ENCODE measurements at places on chromosomes 2 and 18.

DNA sequence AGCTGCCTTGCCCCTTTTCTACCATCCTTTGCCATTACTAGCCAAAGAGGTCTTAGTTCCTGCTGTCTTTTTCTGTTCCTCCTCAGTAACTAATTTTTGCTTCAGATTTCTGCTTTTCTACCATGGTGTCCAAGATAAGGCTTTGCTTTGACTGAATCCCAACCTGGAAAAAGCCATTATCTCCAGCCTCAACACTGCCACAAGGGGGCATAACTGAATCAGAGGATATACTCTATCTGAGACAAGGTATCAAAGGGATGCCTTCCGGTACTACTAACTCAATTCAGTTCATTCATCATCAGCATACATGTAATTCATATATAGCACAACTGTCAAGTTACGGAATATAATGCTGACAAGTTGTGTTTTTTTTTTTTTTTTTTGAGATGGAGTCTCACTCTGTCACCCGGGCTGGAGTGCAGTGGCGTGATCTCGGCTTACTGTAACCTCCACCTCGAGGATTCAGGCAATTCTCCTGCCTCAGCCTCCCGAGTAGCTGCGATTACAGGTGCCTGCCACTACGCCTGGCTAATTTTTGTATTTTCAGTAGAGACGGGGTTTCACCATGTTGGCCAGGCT, 11.4 kb downstream of the OSGEPL1 start:
- no peaks in the 10 kb centered on the region for H3K36me3 ChIP-seq
- H3K4me1 ChIP-seq: no peaks in the 10 kb centered on the region
- DNase-seq: no peak
- H3K4me3 ChIP-seq: no peak overlapping the region
- no peak overlapping the region for H3K27ac ChIP-seq

DNA sequence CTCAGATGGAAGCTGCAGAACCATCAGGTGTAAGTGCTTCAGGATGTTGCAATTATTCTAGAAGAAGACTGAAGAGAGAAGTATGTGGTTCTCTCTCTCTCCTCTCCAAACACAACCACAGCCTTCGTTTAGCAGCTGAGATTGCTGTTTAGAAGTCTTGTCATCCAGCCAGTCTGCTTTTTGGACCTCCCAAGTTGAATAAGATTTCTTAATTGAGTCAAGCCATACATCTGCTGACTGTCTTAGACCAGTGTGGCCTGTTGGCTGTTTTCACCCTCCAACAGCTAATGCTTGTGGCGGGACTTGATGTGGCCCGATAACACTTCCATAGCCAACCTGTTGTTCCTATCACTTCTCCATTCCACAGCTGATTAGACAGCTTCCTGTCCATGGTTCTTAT, 91.3 kb upstream of the TMEM17 start:
- no peak overlapping the region for H3K4me3 ChIP-seq
- no peaks in the 10 kb centered on the region for H3K36me3 ChIP-seq
- no peaks in the 10 kb centered on the region for H3K27me3 ChIP-seq
- H3K27ac ChIP-seq: no peak overlapping the region
- no peak for DNase-seq
- no peaks in the 10 kb centered on the region for H3K4me1 ChIP-seq

DNA sequence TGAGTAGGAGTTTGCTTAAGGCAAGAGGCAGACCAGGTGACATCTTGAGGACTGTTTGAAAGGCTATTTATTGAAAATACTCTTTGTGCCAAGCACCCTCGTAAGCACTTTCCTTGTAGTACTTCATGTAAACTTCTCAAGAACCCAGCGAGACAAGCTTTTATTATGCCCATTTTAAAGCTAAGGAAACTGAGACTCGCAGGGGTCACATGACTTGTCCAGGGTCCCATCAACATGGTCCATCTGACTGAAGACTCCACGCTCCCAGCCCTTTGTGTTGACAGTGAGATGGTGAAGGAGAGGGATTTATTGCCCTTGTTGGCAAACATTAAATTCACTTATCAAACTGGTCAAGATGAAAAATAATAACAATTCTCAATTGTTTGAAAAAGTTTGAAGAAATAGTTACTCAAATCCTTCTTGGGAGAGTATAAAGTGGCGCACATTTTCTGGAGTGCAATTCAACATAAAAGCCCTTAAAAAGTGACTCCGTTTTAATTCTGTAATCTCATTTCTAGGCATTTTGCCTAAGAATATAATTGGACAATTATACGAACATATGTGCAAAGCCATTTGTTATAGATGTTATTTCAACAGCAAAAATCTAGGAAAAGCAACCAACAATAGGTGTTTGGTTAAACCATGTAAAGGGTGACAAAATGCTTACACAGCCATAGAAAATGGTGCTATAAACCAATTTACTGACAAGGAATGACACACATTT, 270.5 kb upstream of the NCKAP5 start:
- no peak overlapping the region for H3K27ac ChIP-seq
- H3K4me3 ChIP-seq: no peak overlapping the region
- no peaks in the 10 kb centered on the region for H3K36me3 ChIP-seq
- no peak for DNase-seq
- H3K27me3 ChIP-seq: no peaks in the 10 kb centered on the region

DNA sequence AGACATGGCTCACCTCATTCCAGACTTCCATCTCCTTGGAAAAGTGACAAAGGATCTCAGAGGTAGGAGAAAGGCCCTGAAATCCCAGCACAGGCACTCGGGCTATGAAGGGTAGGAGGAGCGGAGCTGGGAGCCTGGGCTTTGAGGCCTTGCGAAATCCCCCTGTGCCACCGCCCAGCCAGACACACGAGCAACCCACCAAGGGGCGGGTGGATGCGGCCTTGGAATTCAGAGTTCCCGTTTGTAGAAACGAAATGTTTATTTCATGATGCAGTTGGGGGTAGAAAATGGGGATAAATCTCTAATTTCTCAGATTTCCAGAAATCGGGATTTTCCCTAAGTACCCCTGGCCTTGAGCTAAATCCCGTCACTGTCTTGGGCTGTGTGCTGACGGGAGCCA, 177.1 kb upstream of the HDAC4 start:
- no peak overlapping the region for H3K27ac ChIP-seq
- peak; percentile 9 for DNase-seq
- H3K27me3 ChIP-seq: no peaks in the 10 kb centered on the region
- no peak overlapping the region for H3K4me3 ChIP-seq

GRCh38 chr2:191676790-191677645, 918 bp upstream of the NABP1 start:
- peak overlapping the region; percentile 42 for H3K4me3 ChIP-seq
- no peaks in the 10 kb centered on the region for H3K36me3 ChIP-seq
- H3K4me1 ChIP-seq: no peaks in the 10 kb centered on the region
- H3K27me3 ChIP-seq: no peaks in the 10 kb centered on the region
- peak; percentile 69 for DNase-seq

DNA sequence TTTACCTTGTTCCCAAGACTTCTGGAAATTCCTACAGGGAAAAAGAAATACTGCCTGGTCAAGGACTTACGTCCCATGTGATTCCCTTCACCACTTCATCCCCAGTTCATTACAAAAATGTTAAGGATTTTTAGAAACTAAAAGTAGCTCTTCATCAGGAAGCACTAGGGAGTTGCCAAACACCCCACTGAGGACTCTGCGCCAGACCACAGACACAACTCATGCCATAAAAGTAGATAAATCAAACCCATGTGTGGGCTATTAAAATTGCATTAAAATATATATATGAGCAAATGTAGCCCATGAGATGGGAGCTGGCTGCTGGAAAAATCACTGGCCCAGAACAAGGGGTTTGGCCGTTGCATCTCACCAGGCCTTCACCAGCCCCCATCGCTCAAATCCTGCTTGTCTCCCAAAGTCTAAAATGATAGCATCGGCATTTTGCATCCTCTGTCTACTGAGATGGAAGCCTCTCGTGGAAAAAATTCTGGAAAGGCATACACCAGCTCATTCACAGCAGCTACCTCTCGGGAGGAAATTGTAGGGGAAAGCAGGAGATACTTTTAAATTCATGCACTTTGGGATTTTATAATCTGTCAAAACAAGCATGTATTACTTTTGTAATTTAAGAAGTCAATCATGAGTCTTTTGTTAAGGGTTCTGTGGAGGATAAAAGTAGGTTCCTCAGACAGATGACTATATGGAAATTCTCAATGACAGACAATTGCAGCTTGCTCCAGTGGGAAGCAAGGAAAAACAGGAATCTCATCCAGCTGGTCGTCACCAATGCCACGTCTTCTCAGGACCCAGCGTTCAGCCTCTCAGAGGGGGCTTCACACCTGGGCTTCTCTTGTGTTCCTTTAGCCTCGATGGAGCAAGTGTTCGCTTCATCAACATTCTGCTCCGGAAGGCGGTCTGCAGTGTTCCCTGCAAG, 113.9 kb downstream of the MREG start:
- H3K36me3 ChIP-seq: no peaks in the 10 kb centered on the region
- H3K27ac ChIP-seq: no peak overlapping the region
- no peak for DNase-seq
- no peaks in the 10 kb centered on the region for H3K27me3 ChIP-seq
- H3K4me3 ChIP-seq: no peak overlapping the region

GRCh38 chr18:28284132-28284531, 107.2 kb upstream of the CDH2 start:
- H3K4me1 ChIP-seq: no peaks in the 10 kb centered on the region
- H3K27me3 ChIP-seq: no peaks in the 10 kb centered on the region
- no peak overlapping the region for H3K4me3 ChIP-seq
- no peak for DNase-seq

- no peak overlapping the region for H3K27ac ChIP-seq
- no peaks in the 10 kb centered on the region for H3K36me3 ChIP-seq
- no peaks in the 10 kb centered on the region for H3K27me3 ChIP-seq
- DNase-seq: no peak
These were observed 91.1 kb upstream of the NOL4 start for GRCh38 chr18:34315591-34316352.

GRCh38 chr2:148048475-148049221, 27.8 kb downstream of the MBD5 start:
- no peak overlapping the region for H3K4me3 ChIP-seq
- H3K27ac ChIP-seq: no peak overlapping the region
- DNase-seq: no peak
- no peaks in the 10 kb centered on the region for H3K4me1 ChIP-seq

GRCh38 chr2:238130111-238130695, 8.3 kb upstream of the KLHL30 start:
- H3K36me3 ChIP-seq: no peaks in the 10 kb centered on the region
- H3K27ac ChIP-seq: no peak overlapping the region
- no peak for DNase-seq
- H3K27me3 ChIP-seq: no peaks in the 10 kb centered on the region
- H3K4me3 ChIP-seq: no peak overlapping the region
- H3K4me1 ChIP-seq: no peaks in the 10 kb centered on the region

GRCh38 chr18:50720325-50720674, 99.5 kb downstream of the MRO start:
- H3K27me3 ChIP-seq: no peaks in the 10 kb centered on the region
- no peaks in the 10 kb centered on the region for H3K4me1 ChIP-seq
- H3K27ac ChIP-seq: no peak overlapping the region

GRCh38 chr2:128495996-128496547, 177.4 kb upstream of the HS6ST1 start:
- peaks cover 13% of the 10 kb centered on the region for H3K4me1 ChIP-seq
- DNase-seq: no peak
- no peaks in the 10 kb centered on the region for H3K36me3 ChIP-seq

GRCh38 chr2:127049927-127050802, 56.8 kb downstream of the BIN1 start:
- H3K27ac ChIP-seq: no peak overlapping the region
- no peak for DNase-seq
- no peaks in the 10 kb centered on the region for H3K4me1 ChIP-seq

Data from pancreas (tissue), 10 donors.